ENCODE measurements at places on chromosomes 2 and 18.

DNA sequence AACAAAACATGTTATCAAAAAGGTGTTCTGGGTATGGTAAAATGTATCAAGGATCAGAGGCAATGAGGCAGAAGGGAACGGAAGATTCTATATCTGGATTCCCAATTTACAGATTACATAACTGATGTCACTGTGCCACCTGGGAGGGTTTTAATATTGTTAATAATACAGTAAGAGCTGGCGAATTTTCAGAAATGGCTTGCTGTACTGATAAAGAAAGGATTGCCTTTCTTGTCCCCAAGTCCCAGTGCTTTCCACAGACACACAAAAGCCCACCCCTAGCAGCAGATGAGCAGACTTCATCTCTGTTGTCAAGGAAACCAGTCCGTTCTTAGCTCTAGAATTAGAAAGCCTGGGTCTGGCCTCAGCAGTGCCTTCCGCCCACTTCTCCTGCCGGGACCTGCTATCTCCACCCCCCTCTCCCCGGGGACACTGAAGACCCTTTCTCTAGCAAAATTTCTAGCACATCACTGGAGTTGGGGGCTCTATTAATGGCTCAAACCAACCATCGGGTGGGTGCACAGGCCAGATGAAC is 34.3 kb downstream of the ADD2 start:
- peak; percentile 58 for DNase-seq

DNA sequence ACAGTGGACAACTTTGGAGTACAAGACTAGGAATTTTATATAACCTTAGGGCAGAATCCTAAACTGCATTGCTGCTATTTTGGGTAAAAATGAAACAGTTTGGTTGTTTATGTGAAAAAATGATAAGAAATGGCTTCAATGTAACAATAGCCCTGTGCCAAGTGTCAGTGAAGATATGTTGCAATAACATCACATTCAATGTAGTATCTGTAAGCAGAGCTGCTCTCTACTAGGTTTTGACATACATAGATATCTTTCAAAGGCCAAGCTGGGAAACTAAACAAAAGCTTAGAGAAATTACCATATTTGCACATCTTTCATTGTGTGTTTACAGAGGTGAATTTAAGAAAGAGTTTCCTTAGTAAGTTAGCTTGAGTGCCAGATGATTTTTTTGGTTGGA is 135.0 kb upstream of the DOK6 start:
- DNase-seq: no peak

DNA sequence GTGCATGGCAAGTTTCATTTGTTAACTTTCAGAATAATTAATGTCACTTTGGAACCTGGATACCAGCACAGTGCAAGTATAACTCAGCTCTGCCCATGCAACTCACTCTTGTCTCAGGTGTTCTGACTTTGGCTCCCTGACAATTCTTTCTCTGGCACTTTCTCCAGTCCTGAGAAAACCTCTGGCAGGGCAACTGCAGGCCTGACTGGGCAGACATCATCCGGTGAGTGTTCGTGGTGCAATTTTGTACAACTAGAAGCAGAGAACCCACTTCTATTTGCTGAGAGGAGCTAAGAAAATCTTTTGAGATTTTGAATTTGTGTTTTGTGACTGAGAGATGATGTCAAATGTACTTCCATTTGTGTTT is 143.0 kb downstream of the AQP4 start:
- no peak for DNase-seq

DNA sequence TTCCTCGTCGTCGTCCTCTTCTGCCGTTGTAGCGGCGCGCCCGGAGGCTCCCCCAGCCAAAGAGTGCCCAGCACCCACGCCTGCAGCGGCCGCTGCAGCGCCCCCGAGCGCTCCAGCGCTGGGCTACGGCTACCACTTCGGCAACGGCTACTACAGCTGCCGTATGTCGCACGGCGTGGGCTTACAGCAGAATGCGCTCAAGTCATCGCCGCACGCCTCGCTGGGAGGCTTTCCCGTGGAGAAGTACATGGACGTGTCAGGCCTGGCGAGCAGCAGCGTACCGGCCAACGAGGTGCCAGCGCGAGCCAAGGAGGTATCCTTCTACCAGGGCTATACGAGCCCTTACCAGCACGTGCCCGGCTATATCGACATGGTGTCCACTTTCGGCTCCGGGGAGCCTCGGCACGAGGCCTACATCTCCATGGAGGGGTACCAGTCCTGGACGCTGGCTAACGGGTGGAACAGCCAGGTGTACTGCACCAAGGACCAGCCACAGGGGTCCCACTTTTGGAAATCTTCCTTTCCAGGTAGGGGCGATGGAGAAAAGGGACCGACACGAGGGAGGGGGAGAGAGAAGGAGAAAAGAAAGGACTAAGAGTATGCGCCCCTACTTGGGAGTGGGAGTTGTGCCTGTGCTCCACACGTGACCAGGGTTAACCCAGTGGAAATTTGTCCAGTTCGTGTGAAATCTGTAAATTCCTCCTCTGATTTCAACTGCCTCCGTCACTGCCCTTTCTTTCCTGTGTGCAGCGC is 800 bp downstream of the HOXD13 start:
- peak; percentile 71 for DNase-seq

DNA sequence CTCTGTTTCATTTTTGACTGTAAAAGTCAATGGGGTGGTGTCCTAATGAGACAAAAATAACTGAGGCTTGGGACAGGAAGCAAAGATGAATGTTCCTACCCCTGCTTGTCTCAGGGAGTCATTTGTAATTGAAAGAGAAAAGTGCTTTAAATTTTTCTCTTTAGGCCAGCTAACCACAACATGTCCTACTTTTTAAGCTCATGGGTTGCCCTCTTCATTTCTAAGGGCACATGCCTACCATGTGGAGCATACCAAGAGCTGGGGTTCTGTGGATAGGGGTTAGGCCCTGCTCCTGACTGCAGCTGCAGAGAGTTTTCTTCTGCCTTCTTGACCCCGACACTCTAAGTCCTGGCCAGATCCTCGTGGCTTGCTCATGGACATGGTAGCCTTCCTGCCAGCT is 96.8 kb upstream of the ARL4C start:
- no peak for DNase-seq

DNA sequence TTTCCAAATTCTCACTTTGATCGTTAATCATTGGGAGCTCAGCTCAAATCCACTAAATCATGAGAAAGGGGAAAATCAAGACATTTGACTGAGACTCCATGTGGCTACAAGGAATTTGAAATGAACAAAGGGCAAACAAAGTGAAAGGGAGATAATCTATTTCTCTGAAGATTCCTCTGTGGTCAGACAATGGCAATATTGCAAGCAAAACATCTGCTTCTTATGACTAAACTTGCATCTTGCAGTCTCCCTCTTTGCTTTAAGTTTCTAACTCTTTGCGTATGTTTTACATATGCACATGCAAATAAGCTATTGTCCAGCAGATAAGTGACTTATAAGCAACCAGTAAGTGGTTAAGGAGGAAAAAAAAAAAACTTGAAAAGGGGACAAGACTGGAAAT is 299.1 kb upstream of the NXPH2 start:
- DNase-seq: no peak

- DNase-seq: no peak
These were observed 342.9 kb downstream of the TSN start for GRCh38 chr2:122098306-122098705.

- no peak for DNase-seq
These were observed 327.6 kb downstream of the TDRD15 start for GRCh38 chr2:21451403-21451802.

GRCh38 chr18:70289351-70290312 is 787 bp downstream of the SOCS6 start:
- DNase-seq: peak; percentile 78

DNA sequence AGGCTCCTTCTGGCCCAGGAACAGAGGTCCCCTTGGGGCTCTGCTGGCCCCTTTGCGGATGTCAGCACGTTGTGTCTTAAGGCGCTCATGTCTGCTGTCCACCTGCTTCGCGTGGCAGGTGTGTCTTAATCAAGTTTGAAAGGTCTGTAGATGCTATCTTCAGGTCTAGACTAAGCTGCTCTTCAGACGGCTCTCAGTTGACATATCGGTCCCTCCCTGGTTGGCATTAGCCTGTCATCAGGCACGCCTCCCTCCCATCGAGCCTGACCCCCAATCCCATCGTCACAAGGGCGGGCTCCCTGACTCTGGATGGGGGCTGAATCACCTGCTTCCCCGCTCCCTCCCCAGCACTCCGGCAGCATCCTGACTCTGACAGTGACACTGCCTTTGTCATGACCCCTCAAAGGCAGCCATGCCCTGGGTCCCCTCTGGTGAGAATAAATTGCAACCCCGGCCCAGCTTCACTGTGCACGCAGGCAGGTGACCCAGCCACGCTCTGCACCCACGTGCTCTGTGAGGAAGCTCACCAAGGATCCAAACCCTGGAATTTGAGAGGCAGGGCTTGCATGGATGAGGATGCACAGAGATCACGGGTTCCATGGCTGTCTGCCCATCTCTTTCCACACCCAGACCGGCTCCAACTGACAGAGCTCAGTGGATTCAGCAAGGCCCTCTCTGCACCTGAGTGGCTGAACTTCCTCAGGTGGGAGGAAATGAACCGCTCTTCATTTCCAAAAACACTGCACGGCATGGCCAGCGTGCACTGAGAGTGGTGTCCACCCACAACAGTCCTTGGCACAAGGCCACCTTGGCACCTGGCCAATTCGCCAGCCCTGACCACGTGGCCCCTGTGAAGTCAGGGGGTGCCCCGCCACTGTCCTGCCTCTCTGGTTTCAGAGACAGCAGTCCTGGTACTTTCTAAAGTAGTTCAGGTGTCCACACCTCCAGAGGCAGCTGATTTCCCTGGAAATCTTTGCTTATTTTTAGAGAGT is 110.2 kb upstream of the GPC1 start:
- no peak for DNase-seq

DNA sequence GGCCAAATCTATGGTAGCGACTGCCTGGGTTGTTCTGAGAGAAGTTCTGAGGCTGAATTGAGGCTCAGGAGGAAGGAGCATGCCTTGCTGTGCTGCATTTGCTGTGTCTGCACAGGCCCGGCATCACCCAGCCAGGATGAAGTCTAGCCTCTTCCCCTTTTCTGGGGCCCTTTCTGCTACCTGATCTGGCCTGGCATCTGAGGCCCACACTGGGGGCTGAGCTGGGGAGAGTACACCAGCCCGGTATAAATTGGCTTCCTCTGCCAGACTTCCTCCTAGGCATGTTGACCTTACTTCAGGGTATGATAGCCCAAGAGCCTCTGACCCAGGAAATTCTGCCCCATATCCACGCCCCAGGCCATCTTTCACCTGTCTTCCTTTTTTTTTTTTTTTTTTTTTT is 30.0 kb downstream of the MRPL35 start:
- no peak for DNase-seq

DNA sequence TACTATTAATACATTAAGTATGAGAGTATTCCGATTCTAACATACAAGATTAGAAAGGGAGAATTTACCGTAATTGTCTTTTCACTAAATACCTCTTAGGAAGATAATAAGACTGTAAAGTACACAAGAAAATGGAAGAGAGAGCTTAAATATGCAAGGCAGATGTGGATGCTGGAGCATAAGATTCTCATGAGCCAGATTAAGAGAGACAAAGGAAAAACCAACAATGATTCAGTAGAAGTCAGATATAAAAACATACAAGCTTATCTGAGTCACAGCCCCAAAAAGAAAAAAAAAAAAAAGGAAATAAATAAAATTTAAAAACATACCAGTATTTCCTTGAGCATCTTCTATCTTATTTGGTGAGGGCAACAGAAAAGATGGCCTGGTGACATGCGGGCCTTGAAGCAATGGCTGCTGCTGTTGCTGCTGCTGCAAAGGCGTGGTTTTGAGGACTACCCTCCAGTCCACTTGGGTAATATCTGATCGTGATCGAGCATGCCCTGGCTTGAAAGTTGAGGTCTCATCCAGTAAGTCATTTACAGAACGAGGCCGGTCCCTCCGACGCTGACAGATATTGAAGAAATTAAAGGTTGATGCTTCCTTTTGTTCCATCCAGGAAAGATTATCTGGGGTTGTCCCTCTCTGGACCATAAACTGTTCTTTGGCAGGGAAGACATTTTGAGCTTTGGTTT is 24.5 kb downstream of the PLEKHM3 start:
- DNase-seq: no peak

DNA sequence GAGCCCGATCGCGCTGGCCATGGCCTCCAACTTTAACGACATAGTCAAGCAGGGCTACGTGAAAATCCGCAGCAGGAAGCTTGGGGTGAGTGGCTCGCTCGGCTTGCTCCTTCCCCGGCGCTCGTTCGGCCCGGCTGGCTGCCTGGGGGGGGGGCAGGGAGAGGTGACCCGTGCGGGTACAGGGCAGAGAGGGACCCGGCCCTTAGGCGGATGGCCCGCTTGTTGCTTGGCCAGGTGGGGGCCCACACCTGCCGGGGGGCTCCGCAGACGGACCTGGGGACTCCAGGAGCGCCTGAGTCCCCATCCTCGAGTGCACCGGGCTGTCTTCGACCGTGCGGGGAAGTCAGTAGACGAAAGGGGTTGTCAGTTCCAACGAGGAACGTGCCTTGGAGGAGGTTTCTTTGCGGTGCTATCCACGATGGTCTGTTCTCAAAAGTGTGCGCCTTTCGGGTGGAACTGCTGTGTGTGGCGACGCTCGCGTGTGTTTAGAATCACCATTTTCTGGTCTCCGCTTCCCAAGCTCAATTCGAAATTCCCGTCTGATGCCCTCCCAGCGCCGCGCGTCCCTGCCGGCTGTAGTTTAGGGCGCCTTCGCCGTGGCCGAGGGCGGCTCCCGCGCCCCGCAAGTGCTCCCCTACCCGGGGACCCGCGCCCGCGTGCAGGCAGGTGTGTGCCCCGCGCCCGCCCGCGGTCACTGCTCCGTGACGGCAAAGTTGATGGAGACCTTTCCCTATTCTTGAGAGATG is 711 bp downstream of the DOK6 start:
- DNase-seq: peak; percentile 39

- no peak for DNase-seq
These were observed 121.5 kb upstream of the LTBP1 start for GRCh38 chr2:32825291-32825712.

DNA sequence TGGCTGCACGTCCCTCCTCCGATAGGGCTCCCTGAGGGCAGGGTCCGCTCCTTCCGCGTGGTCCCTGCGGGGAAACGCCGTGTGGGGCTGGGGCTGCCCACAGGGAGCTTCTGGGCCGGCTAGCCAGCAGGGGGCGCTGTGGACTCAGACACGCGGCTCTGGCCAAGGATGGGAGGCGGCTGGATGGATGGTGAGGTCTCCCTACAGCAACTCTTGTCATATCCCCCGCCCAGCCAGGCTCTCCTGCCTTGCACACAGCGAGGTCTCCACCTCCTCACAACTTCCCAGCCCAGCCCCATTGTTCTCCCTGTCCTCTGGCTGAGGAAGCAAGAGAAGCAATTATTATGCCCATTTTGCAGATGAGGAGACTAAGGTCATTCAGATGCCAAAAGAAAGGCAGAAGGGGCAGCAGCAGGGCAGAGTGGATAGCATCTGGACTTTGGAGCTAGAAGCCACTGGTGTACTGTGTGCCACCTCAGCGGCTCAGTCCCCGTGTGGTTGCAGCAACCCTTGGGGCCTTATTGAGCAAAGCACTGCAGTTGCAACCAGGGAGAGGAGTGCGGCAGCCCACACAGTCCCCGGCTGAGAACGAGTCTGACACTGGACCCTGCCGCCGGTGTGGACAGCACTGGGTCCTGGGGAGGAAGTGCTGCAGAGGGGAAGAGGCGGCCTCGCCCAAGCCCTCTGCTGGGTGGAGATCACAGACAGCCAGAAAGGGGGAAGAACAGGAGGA is 99.0 kb downstream of the ZFP36L2 start:
- peak; percentile 47 for DNase-seq

GRCh38 chr2:175131252-175131651 is 36.8 kb downstream of the ATF2 start:
- DNase-seq: no peak

All from neural progenitor cell (in vitro differentiated cells).